ENCODE measurements at places on chromosomes 2 and 18. TPM values are rescaled to one million over a fixed set of nuclear protein-coding genes. Genes with fewer than 3 reads are reported as not detected.

The LYPD1 gene
- total RNA-seq = 0.04 TPM

The FAM228A gene
- not detected for total RNA-seq

The PRADC1 gene
- total RNA-seq = 42.0 TPM

The SPIRE1 gene
- total RNA-seq = 14.1 TPM

The RIT2 gene
- total RNA-seq = not detected

The RNF152 gene
- 22.9 TPM for total RNA-seq

The C2orf72 gene
- not detected for total RNA-seq

The CHAC2 gene
- 25.8 TPM for total RNA-seq

The COL6A3 gene
- 0.04 TPM for total RNA-seq

The ARHGAP28 gene
- 12.6 TPM for total RNA-seq

The ITPRID2 gene
- 70.5 TPM for total RNA-seq

Measured in SJCRH30 (cell line).